CD14-positive monocyte (primary cell): ENCODE measurements at places on chromosomes 1 and 21. TPM values are rescaled to one million over a fixed set of nuclear protein-coding genes. Genes with fewer than 3 reads are reported as not detected.

DNA sequence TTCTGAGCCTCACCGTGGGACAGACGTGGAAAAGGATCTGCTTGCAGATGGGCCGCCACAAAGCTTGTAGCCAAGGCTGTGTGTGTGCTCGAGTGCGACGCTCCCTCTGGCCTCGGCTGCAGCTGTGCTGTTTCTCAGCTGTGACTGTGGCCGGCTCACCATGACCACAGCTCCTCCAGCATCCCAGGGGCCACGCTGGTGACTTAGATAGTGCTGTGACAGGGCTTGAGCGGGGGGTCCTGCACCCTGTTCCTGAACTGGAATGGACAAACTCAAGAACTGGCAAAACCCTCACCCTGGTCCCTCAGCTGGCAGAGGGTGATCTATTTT is 17.4 kb upstream of the ACTRT2 start:
- H3K4me1 ChIP-seq: no peaks in the 10 kb centered on the region
- H3K27me3 ChIP-seq: no peaks in the 10 kb centered on the region
- no peak for DNase-seq
- no peak overlapping the region for H3K27ac ChIP-seq

GRCh38 chr1:81950037-81950436 is 149.3 kb downstream of the ADGRL2 start:
- H3K4me3 ChIP-seq: no peak overlapping the region
- no peaks in the 10 kb centered on the region for H3K27me3 ChIP-seq
- H3K36me3 ChIP-seq: no peaks in the 10 kb centered on the region
- no peak overlapping the region for H3K27ac ChIP-seq
- H3K4me1 ChIP-seq: no peaks in the 10 kb centered on the region

DNA sequence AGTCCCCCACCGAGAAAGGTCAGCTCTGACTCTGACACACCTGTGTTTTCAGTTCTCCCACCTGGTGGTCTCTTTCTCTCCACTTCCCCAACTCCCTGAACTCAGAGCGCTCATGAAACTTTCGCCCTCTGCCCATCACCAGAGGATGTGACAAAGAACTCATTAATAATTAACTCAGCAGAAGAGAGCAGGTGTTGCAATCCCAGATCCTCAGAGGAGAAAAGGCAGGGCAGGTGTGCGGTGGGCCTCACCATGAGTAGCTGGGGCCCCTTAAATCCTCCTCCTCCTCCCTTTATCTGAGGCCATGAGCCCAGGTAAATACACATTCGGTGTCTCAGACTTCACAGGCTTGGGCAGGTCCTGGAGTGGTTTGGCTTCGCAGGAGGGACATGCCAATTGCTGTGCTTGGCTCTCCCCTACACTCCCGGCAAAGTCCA is 1.7 kb upstream of the LAMB3 start:
- H3K36me3 ChIP-seq: no peaks in the 10 kb centered on the region
- peaks cover 63% of the 10 kb centered on the region for H3K4me1 ChIP-seq
- H3K27ac ChIP-seq: no peak overlapping the region
- no peak for DNase-seq
- no peak overlapping the region for H3K4me3 ChIP-seq
- H3K27me3 ChIP-seq: peaks cover 56% of the 10 kb centered on the region

NHLH1 gene
- not detected for polyA plus RNA-seq
